Gastrocnemius medialis (tissue), 4 donors: ENCODE measurements at places on chromosomes 2 and 18. TPM values are rescaled to one million over a fixed set of nuclear protein-coding genes. Genes with fewer than 3 reads are reported as not detected.
A peak's percentile ranks its signal among the peaks of the same experiment; 100 is the strongest.

The CRACDL gene
- 3.3 TPM for total RNA-seq

The FOXI3 gene
- total RNA-seq, result not detected

The CYTIP gene
- 0.19 TPM for total RNA-seq

The ASAP2 gene
- 4.0 TPM for total RNA-seq

The DCC gene
- not detected for total RNA-seq

The GALNT5 gene
- total RNA-seq, result 0.07 TPM

The EFR3B gene
- total RNA-seq, result 0.66 TPM

GRCh38 chr18:36187193-36187825 is at the start of gene MOCOS:
TSS of gene MOCOS (plus strand) at chr18:36187497. CDS start at chr18:36187540, 43 bp downstream.
- peak; percentile 50 for DNase-seq

DNA sequence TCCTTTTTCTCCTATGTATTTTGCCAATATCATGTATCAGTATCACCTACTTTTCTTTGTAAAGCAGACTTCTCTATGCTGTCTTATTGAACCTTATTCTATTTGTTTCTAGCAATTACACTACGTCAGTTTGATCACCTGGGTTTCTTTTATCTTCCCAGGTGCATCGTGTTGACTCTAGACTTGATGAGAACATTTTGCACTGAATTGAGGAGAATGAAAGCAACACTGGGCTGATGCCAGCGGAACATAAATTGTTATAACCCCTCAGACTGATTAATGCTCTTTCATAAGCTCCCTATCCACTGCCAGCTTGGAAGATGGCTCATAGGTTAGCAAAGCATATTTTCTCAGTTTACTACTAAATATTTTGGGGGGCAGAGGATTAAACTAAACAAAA is 140.6 kb downstream of the EPHA4 start:
- DNase-seq, result no peak

GRCh38 chr18:60656553-60656952 is 284.0 kb upstream of the MC4R start:
- DNase-seq, result no peak

- DNase-seq, result no peak
Observed at GRCh38 chr2:110832740-110833139, 100.4 kb downstream of the ACOXL start.

GRCh38 chr2:143334837-143335236 is 205.6 kb downstream of the ARHGAP15 start:
- DNase-seq, result no peak

- DNase-seq, result no peak
Observed at GRCh38 chr18:50473881-50474280, 86.0 kb upstream of the MAPK4 start.

DNA sequence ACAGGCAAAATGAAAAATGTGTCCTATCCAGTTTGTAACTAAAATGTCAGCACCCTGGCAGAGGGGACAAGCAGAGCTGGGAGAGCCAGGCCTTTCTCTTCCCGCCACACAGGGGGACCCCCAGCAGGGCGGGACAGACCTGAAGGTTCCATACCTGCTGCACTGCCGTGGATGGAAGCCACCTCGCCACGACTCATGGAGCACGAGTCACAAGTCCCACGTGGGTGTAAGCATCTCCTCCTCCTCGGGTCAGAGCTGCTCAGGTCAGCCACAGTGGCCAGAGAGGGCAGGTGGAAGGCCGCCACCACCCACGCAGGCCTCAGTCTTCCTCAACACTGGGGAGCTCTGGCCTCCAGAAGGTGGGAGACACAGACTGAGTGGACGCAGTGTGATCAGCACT is 21.0 kb downstream of the C1QL2 start:
- no peak for DNase-seq

DNA sequence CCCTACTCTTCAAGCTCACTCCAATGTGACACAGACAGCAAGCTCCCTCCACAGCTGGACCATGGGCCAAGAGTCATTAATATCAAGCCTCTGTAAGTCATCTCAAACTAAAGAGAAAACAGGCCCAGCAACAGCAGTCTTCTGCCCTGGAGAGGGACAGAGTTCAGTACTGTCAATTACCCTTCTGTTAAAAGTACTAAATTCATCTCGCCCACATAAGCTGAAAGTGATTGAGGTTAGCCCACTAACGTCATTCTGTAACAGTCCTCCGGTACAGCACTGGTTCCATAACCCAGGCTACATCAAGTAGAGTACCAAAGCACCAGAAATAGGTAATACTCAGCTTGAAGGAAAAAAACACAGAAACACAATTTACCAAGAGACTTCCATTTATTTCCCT is 25.9 kb downstream of the THADA start:
- no peak for DNase-seq

GRCh38 chr2:68403199-68403644 is 38.1 kb downstream of the PLEK start:
- no peak for DNase-seq

DNA sequence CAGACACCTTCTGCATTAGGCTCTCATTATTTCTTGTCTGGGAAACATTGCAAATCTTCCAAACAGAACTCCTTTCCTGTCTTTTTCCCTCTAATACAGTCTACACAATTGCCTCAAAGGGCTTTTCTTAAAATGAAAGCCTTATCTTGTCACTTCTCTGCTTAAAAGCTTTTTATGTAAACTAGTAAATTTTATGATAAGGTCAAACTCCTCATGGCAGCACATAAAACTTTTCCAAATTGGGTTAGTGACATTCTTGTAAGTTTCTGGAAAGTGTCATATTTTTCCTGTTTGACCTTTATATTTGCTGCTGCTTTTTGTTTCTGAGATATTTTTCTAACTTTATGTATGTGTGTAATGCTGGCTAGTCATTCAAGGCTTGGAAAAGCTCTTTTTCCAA is 261.4 kb upstream of the KLHL14 start:
- DNase-seq, result no peak

DNA sequence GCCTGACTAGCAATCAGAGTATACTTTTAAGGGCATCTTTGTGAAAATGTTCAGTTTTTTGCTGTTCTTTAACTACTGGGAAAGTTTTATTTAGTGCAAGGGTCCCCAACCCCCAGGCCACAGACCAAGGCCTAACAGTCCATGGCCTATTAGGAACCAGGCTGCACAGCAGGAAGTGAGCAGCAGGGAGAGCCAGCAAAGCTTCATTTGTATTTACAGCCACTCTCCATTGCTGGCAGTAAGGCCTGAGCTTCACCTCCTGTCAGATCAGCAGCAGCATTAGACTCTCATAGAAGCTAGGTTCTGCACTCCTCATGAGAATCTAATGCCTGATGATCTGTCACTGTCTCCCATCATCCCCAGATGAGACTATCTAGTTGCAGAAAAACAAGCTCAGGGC is 17.1 kb upstream of the NR4A2 start:
- no peak for DNase-seq

DNA sequence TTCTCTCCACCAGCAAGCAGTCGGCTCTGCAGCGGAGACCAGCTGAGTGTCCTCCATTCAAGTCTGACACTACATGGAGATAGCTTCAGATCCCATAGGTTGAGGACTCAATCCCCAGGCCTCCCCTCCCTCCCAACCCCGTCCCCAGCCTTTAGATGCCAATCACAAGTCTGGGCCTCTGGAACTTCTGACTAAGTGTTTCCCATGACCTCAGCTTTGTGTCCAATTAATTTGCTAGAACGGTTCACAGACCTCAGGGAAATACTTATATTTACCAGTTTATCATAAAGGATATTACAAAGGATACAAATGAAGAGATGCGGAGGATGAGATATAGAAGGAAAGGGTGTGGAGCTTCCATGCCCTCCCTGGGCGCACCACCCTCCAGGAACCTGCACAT is 77.4 kb downstream of the MERTK start:
- DNase-seq, result no peak
